H9 (cell line): ENCODE measurements at places on chromosomes 6 and 20.

GRCh38 chr6:42197555-42198362, 3.0 kb upstream of the GUCA1B start:
- DNase-seq: no peak
- no peak overlapping the region for H3K4me3 ChIP-seq
- no peaks in the 10 kb centered on the region; the same call in 1 of the 2 replicates for H3K36me3 ChIP-seq
- H3K27me3 ChIP-seq: no peaks in the 10 kb centered on the region
- no peak overlapping the region for H3K27ac ChIP-seq
- H3K4me1 ChIP-seq: peaks cover 5% of the 10 kb centered on the region; the same call in 1 of the 2 replicates

DNA sequence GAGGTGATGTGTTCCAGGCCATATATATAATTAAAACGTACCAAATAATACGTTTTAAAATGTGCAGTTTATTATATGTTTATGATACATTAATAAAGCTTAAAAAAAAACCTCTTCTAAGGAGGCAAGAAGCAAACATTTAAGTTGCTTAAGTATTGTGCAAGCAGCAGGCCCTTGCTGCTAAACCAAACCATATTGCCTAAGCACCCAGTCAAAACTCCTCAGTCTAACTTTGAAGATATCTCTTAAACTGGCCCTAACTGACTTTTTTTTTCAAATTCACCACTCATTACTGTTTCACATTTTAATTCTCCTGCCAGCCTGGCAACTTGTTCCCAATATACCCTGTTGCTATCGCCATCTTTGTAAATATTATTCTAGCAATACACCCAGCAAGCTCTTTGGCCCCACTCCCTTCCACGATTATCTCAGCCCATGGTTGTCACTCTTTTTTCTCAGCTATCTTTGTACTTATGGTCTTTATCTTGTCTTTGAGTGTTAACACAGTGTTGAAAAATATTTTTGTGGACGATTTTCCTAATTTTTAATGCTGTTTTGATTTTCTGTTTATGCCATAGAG, 60.9 kb downstream of the C6orf58 start:
- no peak for DNase-seq
- no peaks in the 10 kb centered on the region for H3K4me1 ChIP-seq
- no peaks in the 10 kb centered on the region for H3K27me3 ChIP-seq
- no peak overlapping the region for H3K27ac ChIP-seq

DNA sequence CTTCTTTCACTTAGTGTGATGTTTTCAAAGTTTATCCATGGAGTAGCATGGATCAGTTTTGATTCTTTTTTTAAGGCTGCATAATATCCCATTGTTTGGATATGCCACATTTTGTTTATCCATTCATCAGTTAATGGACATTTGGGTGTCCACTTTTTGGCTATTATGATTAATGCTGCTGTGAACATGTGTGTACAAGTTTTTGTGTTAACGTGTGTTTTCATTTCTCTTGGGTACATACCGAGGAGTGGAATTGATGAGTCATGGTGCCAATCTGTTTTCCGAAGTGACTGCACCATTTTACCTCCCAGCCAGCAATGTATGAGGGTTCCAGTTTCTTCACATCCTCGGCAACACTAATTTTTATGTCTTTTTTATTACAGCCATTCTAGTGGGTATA, 78.4 kb upstream of the CCDC28A start:
- DNase-seq: no peak
- no peak overlapping the region for H3K4me3 ChIP-seq
- H3K4me1 ChIP-seq: no peaks in the 10 kb centered on the region; the same call in 1 of the 2 replicates
- no peaks in the 10 kb centered on the region; the same call in 1 of the 2 replicates for H3K27me3 ChIP-seq
- peaks cover 2% of the 10 kb centered on the region; the same call in 1 of the 3 replicates for H3K36me3 ChIP-seq
- no peak overlapping the region for H3K27ac ChIP-seq

- H3K4me3 ChIP-seq: 0 out of 3 replicates have a peak overlapping the region, but pooled peaks have one; percentile 38
- peaks cover 30% of the 10 kb centered on the region for H3K36me3 ChIP-seq
- no peaks in the 10 kb centered on the region for H3K4me1 ChIP-seq
- H3K27ac ChIP-seq: no peak overlapping the region
These were observed 24.7 kb upstream of the PYGB start for GRCh38 chr20:25223179-25223661.

DNA sequence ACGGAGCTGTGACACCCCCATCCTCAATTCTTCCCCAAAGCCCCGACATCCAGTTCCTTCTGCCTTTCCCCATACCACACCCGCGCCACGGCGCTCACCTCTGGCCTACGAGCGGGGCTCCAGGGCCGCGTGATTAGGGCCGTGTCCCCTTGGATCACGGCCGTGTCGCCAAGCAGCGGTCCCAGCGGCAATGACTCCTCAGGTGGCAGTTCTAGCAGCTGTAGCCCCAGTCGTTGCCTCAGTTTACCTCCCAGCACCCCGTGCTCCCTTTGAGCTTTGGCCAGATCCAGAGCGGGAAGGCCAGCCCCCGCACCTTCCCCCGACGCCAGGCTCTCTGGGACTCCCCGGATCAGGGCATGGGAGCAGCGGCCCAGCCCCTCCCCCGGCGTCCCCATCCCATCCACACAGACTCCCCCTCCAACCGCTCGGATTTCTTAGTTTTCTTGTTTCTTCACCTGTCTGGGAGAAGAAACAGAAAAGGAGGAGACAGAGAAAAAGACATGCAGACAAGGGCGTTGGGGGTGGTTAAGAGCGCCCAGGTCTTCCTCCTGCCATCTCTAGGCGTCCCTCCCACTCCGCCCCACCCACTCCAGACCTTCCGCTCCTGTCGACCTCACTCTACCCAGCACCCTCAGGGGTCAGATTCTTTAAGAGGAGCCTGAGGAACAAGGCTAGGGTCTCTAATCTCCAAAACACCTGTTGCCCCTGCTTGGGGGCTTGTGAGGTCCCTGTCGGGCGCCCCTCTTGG, at the start of gene DDAH2:
TSS of gene DDAH2 (minus strand) at position 533 of the 748 bp plus-strand sequence. CDS start at position 395, 138 bp downstream.
- no peak for DNase-seq
- no peaks in the 10 kb centered on the region for H3K27me3 ChIP-seq
- peak within 1 kb of the TSS; percentile 98 for H3K4me3 ChIP-seq
- H3K4me1 ChIP-seq: 0 out of 2 replicates have a peak, but pooled peaks cover under 1% of the 10 kb centered on the region
- no peak within 1 kb of the TSS for H3K27ac ChIP-seq
